Activated effector memory CD4-positive, alpha-beta T cell treated with Interleukin-2 at 50 U/mL for 16 hours (primary cell): ENCODE measurements at places on chromosomes 6 and 20.

DNA sequence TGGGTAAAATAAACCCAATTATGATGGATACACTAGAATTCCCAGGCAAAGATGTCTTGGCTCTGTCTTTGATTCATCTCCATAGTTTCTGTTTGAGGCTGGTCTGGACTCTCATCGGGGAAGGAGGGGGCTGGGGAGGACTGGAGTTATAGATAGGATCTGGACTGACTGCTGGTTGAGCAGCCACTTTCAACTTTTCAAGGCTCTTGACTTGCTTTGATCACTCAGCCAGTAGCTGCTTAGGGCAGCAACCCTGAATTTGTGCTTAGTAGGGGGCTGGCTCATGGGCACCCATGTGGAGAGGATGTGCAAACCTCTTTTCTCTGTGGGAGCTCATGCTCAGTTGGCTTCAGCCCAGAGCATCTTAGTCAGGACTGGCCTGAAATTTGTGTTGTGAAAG is 114.0 kb upstream of the NEDD9 start:
- DNase-seq: no peak

DNA sequence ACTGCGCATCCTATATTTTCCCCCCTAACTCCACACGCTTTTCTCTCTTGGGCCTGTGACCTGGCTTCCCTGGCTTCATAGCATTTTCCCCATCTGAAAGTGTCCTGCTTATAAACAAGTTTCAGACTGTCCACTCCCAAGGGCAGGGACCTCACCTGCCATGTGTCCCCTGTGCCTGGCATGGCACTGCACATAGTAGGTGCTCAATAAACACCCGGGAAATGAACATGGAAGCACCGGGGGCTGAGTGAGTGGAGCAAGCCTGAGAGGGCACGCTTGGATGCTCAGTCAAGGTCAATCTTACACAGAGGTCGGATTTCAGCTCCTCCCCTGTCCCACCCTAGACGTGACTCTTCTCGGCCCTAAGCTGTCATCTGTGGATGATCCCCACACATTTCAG is 96.9 kb downstream of the NFATC2 start:
- DNase-seq: no peak

- no peak for DNase-seq
Measured at GRCh38 chr20:56506103-56506502, 18.4 kb upstream of the FAM209A start.

GRCh38 chr6:30966154-30966553 is 17.4 kb upstream of the MUC21 start:
- DNase-seq: no peak

DNA sequence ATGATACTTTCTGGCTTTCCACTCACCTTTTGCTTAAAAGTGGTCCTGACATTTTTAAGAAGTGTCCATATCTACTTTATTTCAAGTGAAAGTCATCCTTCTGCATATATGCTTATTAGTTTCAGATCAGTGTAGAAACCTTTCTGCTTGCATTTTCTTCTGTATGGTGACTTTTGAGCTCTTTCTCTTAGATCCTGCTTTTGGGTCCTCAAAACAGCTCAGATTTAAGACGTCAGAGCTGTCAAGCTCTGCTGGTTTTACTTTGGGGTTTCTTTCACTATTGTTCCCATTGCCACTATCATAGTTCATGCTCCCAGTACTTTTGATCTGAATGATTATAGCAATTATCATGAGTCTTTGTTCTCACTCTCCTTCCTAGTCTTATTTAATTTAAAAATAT is 41.7 kb downstream of the BCKDHB start:
- no peak for DNase-seq

DNA sequence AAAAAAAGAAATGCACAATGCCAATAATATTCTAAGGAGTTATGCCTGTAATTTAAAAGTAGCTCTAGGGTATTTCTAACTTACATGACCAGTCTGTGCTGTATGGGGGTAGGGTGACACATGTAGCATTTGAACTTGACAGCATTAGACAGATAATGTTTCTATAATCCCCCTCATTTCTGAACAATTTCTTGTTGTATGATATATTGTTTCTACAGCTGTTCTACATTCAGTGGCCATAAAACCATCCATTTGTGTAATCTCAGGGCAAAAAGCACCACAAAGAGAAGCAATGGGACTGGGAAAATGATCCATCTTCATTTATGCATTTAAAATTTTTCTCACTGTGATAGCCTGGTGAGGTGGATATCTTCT is 767.8 kb downstream of the TFAP2A start:
- no peak for DNase-seq

GRCh38 chr20:23266530-23267398 is 83.8 kb upstream of the NXT1 start:
- DNase-seq: no peak

GRCh38 chr20:41140226-41141133 is 3.1 kb downstream of the PLCG1 start:
- DNase-seq: no peak

DNA sequence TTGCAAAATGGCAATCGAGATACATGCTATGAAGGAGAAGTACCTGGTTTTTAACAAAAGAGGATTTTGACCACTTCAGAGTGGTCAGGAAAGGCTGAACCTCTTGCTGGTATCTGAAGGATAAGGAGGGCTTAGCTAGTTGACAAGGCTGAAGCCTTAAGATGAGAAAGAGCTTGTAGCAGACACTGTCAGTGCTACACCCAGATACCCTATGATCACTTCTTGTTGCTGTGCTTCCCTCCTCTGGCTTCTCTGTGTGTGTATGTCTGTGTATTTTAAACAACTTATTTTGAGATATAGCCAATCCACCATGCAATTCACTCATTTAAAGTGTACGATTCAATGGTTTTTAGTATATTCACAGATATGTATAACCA is 38.9 kb upstream of the TGM2 start:
- DNase-seq: no peak

GRCh38 chr6:152244998-152245630 is 392.0 kb downstream of the SYNE1 start:
- no peak for DNase-seq

DNA sequence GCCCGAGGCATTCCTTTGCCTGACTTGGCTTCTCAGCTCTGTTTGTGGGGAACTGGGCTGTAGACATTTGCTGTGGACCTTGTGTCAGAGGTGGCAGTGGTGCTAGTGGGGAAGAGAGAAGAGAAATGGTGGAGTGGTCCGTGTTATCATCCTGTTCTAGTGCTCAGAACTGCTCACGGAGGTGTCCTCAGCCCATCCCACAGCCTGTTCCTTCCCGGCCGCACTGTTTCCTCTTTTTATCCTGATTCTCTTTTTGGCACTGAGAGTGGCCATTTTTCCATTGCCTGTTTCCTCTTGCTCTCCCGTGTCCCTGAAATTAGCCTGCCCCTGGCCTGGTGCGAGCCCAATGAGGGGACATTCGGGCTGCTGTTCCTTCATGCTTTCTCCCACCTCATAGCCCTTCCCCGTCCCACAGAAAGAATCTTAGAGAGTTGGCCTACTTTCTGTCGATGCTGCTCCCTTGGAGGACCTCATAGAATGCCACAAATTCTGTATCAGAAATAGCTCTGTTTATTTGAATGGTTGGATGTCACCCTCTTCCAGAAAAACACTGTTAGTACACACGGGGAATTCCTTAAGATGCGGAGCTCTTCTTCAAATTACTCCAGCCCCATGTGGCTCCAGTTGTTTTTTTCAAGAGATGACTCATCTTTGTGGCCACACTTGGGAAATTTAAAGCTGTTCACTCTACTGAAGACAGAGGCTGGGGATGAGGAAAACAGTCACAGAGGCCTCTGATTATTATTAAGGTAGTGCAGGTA is 26.1 kb downstream of the FARS2 start:
- DNase-seq: no peak

GRCh38 chr20:17525132-17525531 is 6.0 kb downstream of the BFSP1 start:
- no peak for DNase-seq

DNA sequence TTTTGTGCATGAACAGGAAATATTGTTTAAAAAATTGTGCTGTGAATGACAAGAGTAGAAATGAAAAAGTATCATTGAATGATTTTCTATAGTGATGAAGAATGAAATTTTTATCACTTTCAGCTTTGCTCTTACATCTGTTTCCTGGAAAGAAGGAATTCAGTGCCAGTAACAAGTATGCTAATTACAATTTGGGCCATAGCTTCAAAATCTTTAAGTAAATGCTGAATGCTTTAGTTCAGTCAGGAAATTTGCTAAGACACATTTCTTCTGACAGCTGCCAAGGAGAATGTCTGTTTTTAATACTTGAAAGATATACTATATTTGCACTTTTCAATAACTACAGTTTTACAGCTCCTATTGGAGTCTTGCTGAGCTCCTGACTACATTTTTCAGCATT is 203.7 kb upstream of the RSPO3 start:
- DNase-seq: no peak

GRCh38 chr6:158040804-158041347 is 59.2 kb downstream of the SYNJ2 start:
- DNase-seq: no peak

DNA sequence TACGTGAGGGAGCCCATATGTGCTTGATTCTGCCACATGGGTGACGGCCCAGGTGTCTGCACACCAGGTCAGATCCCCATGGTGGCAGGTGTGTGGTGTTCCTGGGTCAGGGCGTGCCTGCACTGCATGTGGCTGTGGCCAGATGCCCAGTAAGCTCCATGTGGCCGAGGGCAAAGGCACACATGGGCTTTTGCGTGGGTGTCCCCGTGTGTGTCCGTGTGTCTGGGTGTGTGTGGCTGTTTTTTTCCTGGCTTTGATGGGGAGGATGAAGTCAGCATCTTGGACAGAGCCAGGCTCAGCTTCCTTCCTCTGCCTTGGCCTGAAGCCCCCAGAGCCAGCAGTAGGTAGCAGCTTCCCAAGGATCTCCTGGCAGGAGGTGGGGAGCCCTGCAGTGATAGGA is 1.5 kb upstream of the TNXB start:
- DNase-seq: no peak

DNA sequence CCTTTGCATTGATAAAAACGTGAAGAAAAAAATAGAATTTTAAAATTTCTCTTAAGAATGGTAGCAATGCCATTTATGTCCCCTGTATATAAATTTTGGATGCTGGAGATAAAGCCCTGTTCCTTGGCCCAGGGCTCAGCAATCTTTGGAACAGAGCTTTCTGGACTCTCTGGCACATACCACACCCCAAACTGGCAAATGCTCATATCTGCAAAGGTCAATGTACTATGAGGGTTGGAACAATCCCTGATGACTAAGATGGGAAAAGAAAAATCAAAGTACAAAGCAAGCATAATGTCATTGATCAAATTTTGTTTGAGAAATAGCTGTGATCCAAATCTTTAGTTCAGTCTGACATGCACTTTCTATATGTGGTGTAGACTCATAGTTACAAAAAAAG is 158.1 kb upstream of the HCRTR2 start:
- no peak for DNase-seq

DNA sequence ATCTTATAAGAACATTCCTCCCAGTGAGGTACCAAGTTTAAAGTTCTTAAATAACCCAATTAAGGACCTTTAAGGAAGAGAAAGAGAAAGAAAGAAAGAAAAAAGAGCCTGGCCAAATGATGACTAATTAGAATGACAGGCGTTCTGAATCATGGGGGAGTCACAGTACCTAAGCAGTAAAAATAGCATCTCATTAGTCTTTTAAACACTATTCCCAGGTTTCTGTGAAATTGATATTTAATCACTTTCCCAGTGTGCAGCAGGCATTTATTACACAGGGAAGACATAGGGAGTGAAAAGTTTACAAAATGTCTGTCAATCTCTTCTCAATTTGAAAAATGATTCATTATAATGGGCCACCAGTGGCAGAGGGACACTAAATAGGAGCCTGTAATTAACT is 251.4 kb upstream of the MANEA start:
- no peak for DNase-seq

GRCh38 chr6:141401851-141402250 is 730.9 kb upstream of the GJE1 start:
- no peak for DNase-seq

DNA sequence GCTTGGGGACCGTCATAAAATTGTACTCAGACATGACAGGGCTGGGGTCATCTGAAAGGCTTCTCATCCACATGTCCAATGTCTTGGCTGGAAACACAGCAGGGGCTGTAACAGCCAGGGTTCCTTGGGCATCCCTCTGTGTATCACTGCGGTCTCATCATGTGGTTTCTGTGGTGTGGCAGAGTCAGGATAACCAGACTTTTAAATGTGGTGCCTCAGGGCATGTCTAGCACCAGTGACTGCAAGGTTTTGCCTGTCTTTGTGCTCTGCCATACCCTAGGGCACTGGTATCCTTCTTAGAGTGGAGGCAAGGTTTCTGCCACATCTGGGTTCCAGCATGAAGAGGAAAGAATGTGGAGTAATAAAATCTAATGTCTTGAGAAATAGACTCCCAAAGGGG is 124.2 kb downstream of the PLEKHG1 start:
- no peak for DNase-seq

- DNase-seq: peak; percentile 8
Measured at GRCh38 chr6:150894935-150895552, 29.5 kb downstream of the MTHFD1L start.

GRCh38 chr6:6176127-6176526 is 144.3 kb downstream of the F13A1 start:
- DNase-seq: no peak

DNA sequence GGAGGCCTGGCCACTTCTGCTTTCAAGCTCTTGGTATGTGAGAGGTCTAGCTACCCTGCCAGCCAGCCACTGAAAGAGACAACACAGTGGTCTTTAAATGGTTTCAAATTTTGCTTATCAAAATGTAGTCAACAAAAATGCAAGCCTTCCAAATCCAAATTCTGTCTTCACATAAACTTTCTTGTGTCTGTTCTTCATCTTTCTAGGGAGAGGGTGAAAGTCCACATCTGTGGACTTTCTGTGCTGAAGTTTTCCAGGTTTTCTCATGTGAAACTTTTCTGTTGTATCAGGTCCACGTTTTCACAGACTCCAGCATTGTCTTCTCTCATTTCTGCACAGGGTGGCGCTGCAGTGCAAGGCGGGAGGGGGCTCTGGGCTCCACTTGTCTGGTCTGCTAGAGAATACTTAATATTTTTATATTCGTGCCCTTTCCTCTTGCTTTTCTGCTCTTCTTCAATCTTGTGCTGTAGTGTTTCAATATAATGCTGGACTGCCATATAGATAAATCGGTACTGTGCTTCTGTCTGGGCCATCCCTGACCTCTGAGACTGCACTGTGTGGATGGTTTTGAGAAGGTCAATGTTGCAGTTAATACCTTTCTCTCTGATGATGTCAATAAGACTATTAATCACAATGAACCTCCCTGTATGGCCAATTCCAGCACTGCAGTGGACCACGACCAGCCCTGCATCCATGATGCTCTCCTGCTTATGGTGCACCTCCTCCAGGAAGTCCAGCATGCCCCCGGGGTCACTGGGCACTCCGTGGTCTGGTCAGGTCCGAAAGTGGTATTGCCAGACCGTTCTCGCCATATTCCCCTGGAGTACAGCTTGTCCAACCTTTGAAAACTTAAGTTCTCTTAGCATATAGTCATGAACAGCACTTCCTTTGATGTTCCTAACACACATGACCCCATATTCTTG is 161.6 kb upstream of the TNFAIP3 start:
- peak; percentile 61 for DNase-seq

DNA sequence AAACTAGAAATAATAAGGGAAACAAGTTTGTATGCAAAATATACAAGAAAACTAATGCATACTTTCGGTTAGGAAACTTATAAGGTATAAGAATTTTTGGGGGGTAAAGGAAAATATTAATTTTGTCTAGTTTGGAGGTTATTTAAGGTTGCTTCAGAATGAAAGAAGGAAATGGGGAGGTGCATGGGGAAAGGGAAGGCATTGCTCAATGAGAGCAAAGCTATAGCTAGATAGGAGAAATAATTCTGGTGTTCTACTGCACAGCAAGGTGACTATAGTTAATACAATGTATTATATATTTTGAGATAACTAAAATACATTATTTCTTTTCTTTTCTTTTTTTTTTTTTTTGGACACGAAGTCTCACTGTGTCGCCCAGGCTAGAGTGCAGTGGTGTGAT is 5.4 kb upstream of the MYMX start:
- DNase-seq: no peak
